Activated CD4-positive, CD25-positive, alpha-beta regulatory T cell (primary cell): ENCODE measurements at places on chromosomes 1 and 21.

DNA sequence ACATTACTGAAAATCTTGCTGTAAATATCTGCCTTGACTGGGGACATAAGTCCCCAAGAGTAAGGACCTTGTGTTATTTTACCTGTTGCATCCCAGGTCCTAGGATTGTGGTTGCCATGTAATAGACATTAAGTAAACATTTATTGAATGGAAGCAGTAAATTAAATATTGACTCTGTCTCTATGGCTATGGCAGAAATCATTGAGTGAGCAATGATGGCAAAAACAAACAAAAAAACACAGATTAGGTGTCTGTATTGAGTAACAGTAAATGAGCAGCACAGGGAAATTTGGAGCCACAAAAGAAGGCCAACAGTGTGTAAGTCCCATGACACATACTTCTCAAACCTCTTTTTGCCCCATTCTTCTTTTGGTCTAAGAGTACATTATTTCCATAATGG lies 240.4 kb downstream of the NFIA start:
- DNase-seq, result no peak

DNA sequence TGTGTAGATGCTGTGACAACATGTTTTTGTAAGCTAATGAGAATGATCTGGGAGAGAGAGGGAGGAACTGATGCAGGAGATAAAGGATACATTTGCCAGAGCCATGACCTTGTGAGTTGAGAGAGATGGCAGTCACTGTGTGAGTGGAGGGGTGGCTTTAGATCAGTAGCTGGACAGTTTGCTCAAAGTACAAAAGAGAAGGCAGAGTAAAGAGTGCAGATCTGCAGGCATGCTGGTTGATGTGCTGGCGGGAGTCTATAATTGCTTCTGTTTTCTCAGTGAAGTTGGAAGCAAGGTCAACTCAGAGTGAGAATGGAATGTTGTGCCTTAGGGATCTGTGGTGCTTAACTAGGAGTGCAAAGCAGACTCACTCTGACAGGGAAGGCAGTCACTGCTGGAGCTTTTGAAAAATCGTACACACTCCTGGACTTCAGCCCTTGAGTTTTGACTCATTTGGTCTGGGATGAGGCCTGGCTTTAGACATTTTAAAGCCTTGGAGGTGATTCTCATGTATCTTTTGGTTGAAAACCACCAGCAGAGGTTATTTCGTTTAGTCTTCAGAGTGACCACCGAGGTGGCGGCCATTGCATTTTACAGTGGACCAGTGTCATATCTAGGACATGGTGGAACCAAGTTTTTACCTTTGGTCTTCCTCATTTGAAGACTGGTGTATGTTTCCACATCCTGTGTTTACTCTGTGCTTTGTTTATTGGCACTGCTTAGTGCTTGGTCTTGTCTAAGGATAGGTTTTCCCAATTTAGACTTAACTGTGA lies 49.6 kb downstream of the MTR start:
- DNase-seq, result no peak

GRCh38 chr21:26170471-26171257 lies at the start of gene APP:
Gene APP, minus strand, starts transcription at chr21:26170770. Its CDS starts 150 bp downstream, at chr21:26170620.
- peak; percentile 81 for DNase-seq

- no peak for DNase-seq
Observed at GRCh38 chr1:94993931-94994645, 67.2 kb upstream of the CNN3 start.

- DNase-seq, result no peak
Observed at GRCh38 chr21:44951186-44951915, 11.5 kb downstream of the SLX9 start.
